ENCODE measurements at places on chromosomes 2 and 18.

- no peak for DNase-seq
Measured at GRCh38 chr2:170503971-170504809, 210.9 kb upstream of the SP5 start.

- DNase-seq, result no peak
Measured at GRCh38 chr2:5740817-5741216, 48.6 kb downstream of the SOX11 start.

DNA sequence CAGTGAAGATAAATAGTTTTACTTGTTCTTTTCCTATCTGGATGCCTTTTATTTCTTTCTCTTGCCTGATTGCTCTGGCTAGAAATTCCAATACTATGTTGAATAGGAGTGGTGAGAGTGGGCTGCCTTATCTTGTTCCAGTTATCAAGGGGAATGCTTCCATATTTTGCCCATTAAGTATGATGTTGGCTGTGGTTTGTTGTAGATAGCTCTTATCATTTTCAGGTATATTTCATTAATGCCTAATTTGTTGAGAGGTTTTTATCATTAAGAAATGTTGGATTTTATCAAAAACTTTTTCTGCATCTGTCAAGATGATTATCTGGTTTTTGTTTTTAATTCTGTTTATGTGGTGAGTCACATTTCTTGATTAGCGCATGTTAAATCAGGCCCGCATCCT is 655.8 kb downstream of the NUP35 start:
- DNase-seq, result no peak

- no peak for DNase-seq
Measured at GRCh38 chr2:71561441-71562267, 108.3 kb downstream of the DYSF start.

- DNase-seq, result no peak
Measured at GRCh38 chr2:44969936-44970335, 28.4 kb downstream of the SIX3 start.

DNA sequence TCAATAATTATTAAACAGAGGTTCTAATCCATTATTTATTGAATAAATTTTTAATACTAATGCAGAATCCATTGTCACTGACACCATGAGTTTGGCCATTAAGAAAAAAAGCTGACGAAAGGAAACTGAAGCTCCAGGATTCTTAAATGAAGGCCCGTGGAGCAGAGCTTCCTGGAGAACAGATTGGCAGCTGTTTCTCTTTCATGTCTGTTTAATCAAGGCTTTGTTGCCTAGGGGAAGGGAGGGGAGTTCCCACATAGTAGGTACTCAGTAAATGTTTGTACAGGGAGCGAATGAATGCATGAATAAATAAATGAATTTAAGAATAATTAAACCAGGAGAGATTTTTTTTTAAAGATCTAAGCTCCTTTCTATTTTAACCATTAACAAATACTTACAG is 315.1 kb upstream of the KLHL29 start:
- no peak for DNase-seq

GRCh38 chr2:102366406-102367112 is 11.0 kb downstream of the IL18R1 start:
- DNase-seq, result no peak

DNA sequence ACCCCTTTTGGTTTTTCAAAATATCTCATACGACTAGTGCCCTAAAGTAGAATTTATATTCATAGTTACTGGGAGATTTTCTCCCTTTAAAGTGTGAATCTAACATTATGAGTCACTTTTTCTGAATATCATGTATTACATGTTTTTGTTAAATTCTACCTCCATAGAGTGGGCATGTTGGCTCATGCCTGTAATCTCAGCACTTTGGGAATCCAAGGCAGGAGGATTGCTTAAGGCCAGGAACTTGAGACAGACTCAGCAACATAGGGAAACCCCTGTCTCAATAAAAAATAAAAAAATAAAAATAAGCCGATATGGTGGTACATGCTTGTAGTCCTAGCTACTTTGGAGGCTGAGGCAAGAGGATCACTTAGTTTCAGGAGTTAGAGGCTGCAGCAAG is 45.3 kb upstream of the UNC80 start:
- DNase-seq, result no peak

DNA sequence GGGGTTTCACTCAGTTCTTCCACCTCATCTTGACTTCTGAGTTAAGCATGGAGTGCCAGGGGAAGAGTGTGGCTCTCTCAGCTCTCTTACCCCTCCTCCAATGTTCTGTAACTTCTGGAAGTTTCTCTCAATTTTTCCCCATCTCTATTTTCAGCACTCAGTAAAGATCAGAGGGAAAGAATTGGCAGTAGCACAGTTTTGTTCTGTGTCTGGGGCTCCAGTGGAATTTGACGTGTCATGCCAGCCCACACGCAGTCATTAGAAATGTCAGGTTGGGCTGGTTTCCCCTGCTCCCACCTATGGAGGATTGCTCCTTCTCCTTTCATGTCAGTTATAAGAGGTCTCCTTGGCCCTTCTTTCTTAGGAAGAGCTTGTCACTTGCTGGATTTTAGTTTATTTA is 104.6 kb upstream of the COL3A1 start:
- no peak for DNase-seq
